Head of caudate nucleus (tissue), 42 donors: ENCODE measurements at places on chromosomes 6 and 20.

DNA sequence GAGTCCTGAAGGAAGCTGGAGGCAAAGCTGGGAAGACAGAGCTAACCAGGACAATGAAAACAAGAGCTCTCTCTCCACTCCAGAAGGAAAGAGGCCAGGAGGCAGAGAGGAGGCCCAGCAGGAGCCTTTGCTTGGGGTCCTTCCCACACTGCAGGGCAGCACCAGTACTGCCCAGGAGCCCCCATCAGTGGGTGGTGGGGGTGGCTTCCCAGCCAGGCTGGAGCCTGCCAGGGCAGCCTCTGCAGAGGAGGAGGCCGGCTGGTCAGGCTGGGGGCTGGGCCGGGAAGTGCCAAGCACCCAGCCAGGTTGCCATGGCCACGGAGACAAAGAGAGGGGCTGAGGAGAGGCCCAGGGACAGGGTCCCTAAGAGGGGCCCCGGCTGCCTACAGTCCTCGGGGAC lies 33.4 kb downstream of the PREX1 start:
- DNase-seq: peak; percentile 72

GRCh38 chr6:105990151-105990550 lies 96.0 kb upstream of the PRDM1 start:
- no peak for DNase-seq

GRCh38 chr6:155219299-155219698 lies 44.5 kb upstream of the CLDN20 start:
- DNase-seq: no peak

DNA sequence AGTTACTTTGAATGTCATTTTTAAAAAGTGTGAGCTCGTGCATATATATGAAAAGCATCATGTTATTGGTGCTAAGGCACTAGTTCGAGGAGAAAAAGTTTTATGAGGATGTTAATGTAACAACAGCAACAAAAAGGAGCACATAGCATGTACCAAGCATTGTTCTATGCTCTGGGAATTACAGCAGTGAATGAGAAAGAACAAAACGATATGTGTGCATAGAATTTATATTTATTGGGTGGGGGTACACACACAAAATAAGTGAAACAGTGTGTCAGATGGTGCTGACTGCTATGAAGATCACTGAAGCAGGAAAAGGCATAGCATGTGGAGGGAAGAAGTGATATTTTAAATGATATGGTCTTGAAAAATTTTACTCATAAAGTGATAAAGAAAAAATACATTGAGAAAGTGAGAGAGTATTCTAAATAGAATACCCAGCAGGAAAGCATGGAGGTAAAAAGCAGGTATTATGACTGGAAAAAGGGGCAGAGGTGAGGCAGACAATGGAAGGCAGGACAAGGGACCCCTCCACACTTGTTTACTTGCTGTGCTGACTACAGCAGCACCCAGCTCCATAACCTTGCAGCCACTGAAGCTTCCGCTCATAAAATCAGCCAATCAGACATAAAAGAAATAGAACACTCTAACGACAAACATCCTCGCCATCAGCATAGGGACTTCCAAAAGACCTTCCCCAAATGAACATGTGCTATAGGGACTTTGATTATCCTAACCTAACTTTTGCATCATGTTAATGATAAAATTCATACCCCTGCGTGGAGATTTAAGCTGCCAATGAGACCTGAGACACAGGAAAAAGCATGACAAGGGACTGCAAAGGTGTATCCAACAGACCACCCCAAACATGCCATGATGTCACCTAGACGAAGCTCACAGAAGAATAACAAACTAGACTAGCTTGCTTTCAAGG lies 119.9 kb downstream of the HFE start:
- DNase-seq: no peak

- DNase-seq: no peak
Measured at GRCh38 chr6:88584581-88585275, 378.7 kb downstream of the RNGTT start.

DNA sequence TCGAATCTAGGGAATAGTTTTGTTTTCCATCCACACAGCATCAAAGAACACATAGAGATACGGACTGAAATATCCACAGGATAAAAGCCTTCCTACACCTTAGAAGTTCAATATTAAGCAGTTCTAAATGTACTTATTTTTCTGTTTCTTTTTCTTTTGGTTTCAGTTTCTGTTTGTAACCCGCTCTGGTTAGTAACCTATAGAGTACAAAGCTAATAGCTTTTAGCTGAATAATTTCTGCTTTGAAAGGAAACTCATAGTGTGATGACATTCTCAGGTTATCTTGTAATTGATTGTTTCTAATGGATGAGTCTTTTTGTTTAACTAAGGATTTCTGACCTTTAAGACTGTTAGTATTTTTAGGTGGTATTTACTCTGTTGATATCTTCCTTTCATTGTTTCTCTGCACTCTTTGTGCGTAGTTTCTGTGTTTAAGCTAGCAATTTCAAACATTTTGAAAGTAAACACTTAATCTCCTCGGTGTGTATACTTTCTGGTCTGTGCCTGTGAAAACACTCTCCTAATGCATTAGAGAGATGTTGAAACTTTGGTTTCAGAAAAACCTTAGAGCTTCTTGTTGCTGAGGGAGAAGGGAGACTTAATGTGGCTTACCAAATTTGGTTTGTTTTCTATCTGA lies 385.5 kb downstream of the HDGFL1 start:
- no peak for DNase-seq

- no peak for DNase-seq
Measured at GRCh38 chr20:33199026-33199425, 18.1 kb upstream of the BPIFA3 start.

DNA sequence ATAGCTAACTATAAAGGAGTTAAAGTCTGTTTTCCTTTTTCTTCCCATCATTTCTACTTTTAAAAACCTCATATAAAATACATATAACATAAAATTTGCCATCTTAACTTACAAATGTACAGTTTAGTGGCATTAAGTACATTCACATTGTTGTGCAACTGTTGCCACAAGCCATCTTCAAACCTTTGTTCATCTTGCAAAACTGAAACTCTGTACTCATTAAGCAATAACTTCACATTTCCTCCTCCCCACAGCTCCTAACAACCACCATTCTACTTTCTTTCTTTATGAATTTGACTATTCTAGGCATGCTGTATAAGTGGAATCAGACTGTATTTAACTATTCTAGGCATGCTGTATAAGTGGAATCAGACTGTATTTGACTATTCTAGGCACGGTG lies 4.5 kb downstream of the CCDC170 start:
- DNase-seq: no peak

- no peak for DNase-seq
Measured at GRCh38 chr6:21227486-21227885, 366.1 kb upstream of the SOX4 start.

GRCh38 chr6:150567380-150567779 lies 32.3 kb upstream of the PLEKHG1 start:
- no peak for DNase-seq

DNA sequence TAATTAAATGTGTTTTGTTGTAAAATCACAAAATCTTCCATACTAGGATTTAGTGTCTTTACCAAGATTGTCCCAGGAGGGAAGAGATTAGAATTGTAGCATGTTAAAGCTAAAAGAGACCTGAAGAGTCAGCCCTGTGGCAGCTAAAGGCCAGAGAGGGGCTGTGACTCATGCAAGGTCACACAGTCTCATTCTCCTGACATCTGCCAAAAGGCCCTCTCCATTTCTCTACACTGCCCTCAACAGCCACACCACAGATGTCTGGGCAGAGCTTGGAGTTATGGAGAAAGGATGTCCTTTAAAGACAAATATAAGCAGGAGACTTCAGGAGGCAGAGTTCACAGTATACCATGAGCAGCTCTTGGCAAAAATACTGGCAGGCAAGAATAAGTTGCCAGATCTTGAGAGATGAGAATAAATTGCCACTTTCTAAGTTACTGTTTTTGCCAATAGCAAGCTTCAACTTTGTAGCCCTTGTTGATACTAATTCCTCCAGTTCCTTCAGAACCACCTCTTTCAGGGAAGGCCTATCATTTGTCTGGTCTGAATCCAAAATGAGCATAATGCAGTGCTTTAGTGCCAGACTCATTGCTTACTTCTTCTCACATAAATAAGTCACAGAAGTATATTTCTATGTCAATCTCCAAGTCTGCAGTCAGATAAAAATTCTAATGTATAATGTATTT lies 41.7 kb downstream of the AKIRIN2 start:
- no peak for DNase-seq

- DNase-seq: no peak
Measured at GRCh38 chr20:24993337-24994185, 1.0 kb upstream of the APMAP start.

DNA sequence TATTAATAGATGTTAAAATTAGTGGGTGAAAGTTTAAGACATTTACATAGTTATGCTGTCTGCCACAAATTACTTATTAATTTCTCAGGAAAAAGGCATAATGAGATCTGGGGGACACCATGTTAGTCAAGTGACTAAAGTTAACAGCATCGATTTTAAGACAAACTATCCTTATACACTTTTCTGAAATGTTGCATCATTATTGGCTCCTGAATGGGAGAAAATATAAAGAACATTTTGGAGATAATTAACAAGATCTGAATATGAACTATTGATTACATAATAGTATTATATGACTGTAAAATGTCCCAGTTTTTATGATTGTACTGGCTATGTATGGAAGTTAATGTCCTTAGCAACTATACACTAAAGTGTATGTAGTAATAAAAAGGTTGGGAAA lies 7.9 kb downstream of the OR2B3 start:
- DNase-seq: no peak

GRCh38 chr20:9635750-9636149 lies 121.4 kb downstream of the LAMP5 start:
- DNase-seq: no peak

DNA sequence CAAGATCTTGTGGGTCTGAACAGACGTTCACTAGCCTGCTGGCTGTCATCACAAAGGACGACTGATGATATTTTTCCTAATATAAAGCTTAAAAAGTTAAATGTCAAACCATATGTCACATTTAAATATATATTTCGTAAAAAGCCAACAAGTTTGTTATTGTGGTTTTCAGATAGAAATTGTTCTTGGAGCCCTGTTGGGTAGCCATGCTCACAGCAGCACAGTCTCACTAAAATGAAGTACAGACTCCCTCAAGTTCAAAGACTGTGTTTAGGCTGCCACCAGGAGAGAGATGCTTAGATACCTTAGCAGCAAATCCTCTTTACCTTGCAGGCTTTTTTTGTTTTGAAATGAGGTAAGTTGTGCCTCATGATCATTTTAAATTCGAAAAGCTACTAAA lies 17.8 kb downstream of the EEF1E1 start:
- DNase-seq: no peak
